ENCODE measurements at places on chromosomes 16 and 17.

GRCh38 chr17:20133517-20133916 lies 124.4 kb downstream of the SPECC1 start:
- DNase-seq: no peak

DNA sequence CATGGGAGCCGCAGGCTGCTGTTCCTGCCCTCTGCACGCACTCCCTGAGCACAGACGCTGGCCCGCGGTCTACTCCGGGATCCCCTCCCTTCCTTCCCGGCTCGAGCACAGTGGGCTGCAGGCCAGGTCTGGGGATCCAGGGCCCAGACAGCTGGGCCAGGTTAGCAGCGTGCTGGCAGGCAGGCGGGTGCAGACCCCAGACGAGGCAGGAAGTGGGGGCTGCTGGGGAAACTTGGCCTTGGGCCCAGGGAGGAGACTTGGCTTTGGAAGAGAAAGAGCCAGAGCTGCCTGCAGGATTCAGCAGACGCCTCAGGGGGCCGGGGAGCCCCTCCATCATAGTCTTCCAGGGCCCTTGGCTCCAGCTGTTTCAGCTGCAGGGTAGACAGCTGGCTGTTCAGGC lies 30.2 kb upstream of the ABCC3 start:
- DNase-seq: no peak

DNA sequence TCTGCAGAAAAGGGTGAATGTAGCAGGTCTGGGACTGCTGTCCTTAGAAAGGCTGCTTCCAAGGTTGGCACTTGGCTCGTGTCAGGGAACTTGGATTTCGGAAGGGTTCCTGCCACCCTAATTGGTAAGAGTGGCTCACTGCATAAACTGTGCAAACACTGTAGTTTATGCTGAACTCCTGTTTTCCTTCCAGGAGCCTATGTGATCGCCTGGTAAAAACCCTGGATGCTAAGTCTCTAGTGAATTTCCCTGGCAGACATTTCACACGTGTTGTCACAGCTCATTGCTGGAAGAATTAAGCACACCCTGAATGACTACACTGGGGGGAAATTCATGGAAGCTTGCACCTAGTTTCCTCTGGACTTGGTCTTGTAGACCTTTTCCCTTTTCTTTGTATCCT lies 140.1 kb downstream of the SPECC1 start:
- DNase-seq: no peak

- no peak for DNase-seq
Measured at GRCh38 chr16:4293822-4294457, 21.1 kb upstream of the TFAP4 start.

- DNase-seq: no peak
Measured at GRCh38 chr16:30028438-30029076, 2.5 kb downstream of the TLCD3B start.

- DNase-seq: no peak
Measured at GRCh38 chr17:78872486-78872885, 30.5 kb downstream of the CEP295NL start.

DNA sequence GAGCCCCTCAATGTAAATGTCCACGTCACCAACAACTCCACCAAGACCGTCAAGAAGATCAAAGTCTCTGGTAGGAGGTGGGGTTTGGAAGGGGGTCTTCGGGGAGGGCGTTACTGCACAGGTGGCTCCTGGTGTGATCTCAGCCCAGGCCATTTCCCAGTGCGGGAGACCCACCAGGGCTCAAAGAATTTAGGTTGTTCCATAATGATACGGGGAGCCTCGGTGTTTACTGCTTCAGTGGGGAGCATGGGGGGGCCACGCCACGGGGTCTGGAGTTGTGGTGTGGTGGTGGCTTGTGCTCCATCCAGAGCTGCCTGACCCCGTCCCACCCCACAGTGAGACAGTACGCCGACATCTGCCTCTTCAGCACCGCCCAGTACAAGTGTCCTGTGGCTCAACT lies 7.8 kb downstream of the ARRB2 start:
- DNase-seq: no peak

DNA sequence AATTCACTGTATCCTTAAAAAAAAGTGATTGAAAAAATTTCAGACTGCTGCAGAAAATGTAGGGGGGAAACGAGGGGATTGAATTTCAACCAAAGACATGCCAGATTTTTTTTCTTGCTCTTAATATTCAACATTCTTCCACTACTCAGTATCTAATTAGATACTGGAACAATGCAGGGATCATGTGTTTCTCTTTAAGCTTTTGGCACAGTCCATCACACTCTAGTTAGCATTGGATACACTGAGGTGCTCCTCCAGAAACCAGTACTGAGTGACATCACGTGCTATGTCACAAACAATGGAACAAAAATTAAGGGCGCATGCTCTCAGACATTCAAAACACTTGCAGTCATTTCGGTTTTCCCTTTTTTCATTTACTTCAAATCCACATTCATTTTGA lies 298.6 kb upstream of the PSMD7 start:
- no peak for DNase-seq

GRCh38 chr17:8821446-8822105 lies 22.4 kb upstream of the MFSD6L start:
- no peak for DNase-seq

- DNase-seq: no peak
Measured at GRCh38 chr16:11016993-11017392, 72.6 kb downstream of the CLEC16A start.

- DNase-seq: no peak
Measured at GRCh38 chr17:41602524-41602923, 10.0 kb downstream of the KRT16 start.

DNA sequence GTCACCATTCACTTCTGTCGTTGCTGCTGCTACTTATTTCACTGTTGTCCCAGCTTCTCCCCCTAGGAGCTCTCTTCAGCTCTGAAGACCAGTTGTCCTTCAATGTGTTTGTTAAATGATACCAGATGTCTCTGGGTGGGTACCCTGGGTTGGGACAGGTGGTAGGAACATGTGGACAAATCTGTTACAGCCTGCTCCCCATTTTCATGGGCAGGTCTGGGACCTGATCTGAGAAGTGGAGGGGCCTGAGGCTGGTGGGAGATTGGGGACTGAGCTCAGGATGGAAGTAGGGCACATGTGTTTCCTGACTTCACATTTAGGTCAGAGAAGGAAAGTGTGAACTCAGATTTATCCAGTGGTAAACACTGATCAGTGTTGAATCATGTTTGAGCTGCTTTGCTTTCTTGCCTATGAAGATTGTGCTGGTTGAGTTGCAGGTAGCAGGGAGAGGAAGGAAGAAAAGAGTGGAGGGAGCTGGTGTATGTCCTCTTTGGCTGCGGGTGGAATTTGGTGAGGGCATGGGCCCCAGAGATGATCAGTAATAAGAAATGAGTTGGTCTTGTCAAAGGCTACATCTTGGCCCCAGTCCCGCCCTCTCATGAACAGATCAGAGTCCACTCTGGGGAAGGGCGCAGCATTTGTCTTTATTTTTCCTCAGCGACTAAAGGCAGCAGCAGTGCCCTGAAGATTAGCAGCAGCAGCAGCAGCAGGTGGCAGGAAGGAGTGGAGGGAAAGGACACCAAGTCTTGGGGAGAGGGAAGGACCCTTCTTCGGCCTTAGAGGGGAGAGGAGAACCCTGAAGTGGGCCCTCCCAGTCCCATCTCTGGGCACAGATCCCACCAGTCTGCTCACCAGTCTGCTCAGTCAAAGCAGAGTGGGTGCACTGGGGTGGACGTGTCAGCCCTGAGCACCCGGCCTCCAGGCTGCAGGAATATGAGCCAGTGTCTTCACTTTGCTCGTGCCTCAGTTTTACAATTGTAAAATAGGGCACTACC lies 6.1 kb upstream of the EFTUD2 start:
- no peak for DNase-seq

GRCh38 chr16:85211271-85211801 lies 99.1 kb upstream of the CIBAR2 start:
- no peak for DNase-seq

DNA sequence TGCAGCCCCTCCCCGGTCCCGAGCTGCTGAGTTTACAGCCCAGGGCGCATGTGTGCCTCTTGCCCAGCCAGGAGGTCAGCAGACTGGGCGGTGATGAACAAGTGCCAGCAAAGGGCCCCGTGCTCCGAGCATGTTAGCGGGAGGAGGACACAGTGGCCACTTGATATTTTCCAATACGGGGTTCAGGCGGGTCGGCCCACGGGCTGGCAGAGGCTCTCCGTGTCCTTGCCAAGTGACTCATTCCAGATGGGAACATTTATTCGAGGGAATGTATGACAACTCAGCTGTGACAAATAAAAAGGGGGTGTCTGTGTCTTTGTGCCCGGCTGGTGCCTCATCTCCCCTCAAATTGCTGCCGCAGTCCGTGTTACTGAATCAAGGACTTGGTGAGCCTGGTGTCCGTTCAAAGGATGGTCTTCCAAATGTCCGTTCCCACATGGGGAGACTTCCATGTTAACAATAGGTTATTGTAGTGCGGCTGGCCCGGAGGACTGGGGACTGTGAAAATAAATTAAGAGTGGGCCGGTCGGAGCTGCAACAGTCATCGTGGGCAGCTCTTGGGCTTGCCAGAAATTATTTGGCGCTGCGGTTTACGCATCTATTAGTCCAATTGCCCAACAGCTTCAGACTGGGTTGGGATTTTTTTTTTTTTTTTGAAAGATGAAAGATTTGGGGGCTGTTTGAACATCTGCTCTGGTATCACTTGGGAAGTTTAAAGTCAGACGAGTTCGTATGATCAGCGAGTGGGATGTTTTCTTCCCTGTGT lies 174.0 kb upstream of the CIBAR2 start:
- peak; percentile 37 for DNase-seq

DNA sequence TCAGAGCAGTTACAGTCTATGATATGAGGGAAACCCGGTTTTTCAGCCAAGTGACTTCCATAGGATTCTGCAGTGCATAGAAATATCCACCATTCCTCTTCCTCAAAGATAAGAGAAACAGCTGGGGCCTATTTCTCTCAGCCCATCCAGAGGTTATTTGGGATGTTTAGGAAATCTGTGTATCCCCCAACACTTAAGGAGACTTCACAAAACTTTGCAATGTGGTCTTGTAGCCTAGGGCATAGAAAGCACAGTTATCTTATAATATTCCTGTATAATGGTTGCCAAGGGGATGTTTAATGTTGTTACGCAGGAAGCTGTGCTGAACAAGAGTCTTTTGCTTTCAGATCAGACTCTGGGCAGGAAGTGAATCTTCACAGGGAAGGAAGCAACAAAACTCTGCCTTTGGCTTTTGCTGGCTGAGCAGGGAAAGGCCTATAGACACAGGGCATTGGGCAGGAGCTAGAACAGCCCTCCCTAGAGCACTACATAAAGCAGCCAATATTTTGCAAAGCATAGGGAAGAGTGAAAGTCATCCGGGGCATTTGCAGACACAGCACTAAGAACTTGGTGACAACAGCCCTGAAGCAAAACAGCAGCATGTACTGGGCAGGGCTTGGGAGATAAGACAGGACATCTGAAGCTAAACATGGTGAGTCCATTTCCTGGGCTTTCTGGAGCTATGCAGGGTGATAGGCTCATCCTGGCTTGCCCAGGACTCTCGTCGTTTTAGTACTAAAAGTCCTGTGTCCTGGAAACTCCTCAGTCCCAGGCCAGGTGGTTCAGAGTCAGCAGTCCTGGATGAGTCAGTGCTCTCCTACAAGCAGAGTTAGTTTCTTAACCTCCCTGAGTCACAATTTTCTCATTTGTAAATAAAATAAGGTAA lies 18.7 kb upstream of the BEAN1 start:
- DNase-seq: peak; percentile 48

DNA sequence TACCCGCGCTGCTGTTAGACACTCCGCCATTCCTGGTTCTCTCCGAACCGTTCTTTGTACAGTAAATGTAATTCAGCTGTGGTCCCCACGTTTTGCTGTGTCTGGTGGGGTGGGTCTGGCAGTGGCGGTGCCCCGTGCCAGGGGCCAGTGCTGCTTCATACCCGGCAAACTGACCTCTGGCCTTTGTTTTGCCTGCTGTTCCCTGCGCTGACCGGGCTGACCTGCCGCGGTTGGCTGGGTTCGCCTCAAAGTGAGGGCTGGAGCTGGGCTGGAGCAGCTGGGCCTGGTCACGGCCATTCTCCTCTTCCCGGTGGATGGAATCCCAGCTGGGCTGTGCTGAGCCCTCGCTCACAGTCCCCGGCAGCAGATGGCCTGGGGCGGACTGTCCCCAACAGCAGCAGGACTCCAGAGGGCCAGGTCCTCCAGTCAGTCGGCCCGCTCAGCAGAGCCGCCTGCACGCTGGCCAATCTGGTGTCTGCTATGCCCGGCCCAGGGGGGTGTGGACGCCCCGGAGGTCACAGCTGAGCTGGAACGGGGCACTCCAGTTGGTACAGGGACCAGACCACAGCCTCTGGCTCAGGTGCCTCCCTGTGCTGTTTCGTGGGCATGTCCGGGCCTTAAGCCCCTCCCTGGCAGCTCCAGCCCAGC lies 1.5 kb upstream of the WFIKKN1 start:
- no peak for DNase-seq
